ENCODE measurements at places on chromosomes 6 and 20.

GRCh38 chr20:24206995-24207394, 218.4 kb upstream of the GGTLC1 start:
- H3K4me1 ChIP-seq: peaks cover 2% of the 10 kb centered on the region
- no peak overlapping the region for H3K4me3 ChIP-seq
- no peaks in the 10 kb centered on the region for H3K36me3 ChIP-seq
- DNase-seq: no peak
- H3K27ac ChIP-seq: no peak overlapping the region
- peaks cover 11% of the 10 kb centered on the region for H3K27me3 ChIP-seq

GRCh38 chr6:161677188-161677587, 403.3 kb upstream of the AGPAT4 start:
- H3K27ac ChIP-seq: no peak overlapping the region
- H3K36me3 ChIP-seq: no peaks in the 10 kb centered on the region
- DNase-seq: no peak

GRCh38 chr6:112288475-112288874, 34.1 kb upstream of the LAMA4 start:
- no peak overlapping the region for H3K4me3 ChIP-seq
- peaks cover 65% of the 10 kb centered on the region for H3K27me3 ChIP-seq
- peaks cover 12% of the 10 kb centered on the region for H3K4me1 ChIP-seq

DNA sequence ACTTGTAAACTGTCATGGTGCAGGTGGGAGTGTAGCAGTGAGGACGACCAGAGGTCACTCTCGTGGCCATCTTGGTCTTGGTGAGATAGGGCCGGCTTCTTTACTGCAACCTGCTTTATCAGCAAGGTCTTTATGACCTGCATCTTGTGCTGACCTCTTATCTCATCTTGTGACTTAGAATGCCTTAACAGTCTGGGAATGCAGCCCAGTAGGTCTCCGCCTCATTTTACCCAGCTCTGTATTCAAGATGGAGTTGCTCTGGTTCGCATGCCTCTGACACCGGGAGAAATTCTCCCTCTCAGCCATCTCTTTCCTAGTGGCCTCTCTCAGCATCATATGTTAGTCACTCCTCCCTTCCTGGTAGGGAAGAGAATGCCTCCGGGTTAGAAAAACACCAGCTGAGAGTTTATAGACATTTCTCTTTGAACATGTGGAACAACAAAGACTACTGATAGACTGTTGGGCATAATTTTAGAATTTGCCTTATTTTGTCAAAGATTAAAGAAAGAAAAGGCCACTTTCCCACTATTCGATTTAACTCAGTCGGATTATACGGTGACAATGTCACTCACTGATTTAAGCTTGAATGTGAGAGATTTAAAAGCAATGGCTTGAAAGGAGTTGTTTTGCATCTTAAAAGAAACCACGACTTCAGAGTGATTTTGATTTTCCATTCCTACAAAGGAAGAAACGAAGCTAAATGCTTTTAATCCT, 67.9 kb upstream of the SNX9 start:
- peaks cover 58% of the 10 kb centered on the region for H3K27me3 ChIP-seq
- no peak for DNase-seq
- H3K4me1 ChIP-seq: peaks cover 14% of the 10 kb centered on the region
- H3K36me3 ChIP-seq: no peaks in the 10 kb centered on the region
- no peak overlapping the region for H3K27ac ChIP-seq

- no peaks in the 10 kb centered on the region for H3K4me1 ChIP-seq
- no peak for DNase-seq
- no peaks in the 10 kb centered on the region for H3K27me3 ChIP-seq
- H3K36me3 ChIP-seq: no peaks in the 10 kb centered on the region
- no peak overlapping the region for H3K27ac ChIP-seq
- H3K4me3 ChIP-seq: no peak overlapping the region
Measured at GRCh38 chr6:104418125-104418524, 441.6 kb downstream of the HACE1 start.

DNA sequence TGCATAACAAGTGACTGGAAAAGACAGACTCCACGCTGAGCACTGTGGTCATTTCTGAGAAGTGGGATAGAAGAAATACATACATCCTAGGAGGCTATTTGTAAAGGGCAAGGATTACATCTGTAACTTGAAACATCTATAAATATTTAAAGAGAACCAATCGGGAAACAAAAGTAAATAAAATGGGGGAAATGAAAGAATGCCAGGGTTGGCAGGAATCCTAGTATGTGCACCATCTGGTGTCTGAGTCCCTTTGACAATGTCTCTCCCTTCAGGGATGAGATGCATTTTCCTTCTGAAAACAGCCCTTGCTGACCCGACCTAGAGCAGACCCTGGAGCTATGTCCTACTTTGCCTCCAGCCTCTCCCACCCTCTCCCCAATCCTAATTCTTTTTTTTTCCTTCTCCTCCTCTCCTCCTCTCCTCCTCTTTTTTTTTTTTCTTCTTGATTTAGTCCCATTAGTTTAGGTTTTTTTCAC, 53.2 kb downstream of the VSTM2L start:
- H3K36me3 ChIP-seq: no peaks in the 10 kb centered on the region
- H3K27ac ChIP-seq: no peak overlapping the region
- H3K27me3 ChIP-seq: peaks cover 13% of the 10 kb centered on the region
- DNase-seq: no peak

DNA sequence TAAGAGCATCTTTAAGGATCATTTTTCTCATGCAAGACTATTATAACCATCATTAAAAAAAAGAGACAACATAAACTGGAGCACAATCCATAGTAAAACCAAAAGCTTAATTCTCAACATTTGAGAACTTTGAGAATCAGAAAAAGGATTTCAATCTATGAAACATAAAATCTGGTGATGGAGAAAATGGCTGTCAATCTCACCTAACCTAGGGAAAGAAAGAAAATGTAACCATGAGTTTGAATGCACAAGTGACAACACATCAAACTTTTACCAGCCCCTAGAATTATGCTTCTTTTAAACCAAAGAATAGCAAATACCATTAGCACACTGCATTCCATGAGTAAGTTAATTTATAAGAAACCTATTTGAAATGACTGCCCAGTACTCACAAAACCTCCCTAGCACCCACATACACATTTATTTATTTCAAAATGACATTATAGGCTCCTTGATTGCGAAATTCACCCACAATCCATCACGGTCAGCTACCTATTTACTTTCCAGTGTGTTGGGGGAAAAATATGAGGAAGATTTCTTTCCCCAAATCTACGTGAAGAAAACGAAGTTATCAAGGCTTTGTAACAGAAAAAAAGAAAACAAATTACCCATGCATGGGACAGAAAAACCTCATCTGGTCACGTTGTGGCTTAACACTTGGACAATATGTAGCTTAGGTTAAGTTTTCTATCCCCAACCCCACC, 828 bp downstream of the ASCC3 start:
- peak overlapping the region; percentile 100 for H3K4me3 ChIP-seq
- peak overlapping the region; percentile 100 for H3K27ac ChIP-seq
- H3K27me3 ChIP-seq: peaks cover 3% of the 10 kb centered on the region
- DNase-seq: no peak
- peaks cover 18% of the 10 kb centered on the region for H3K36me3 ChIP-seq

GRCh38 chr6:30882204-30882758, 2.0 kb upstream of the DDR1 start:
- no peak for DNase-seq
- H3K4me3 ChIP-seq: no peak overlapping the region
- peaks cover 21% of the 10 kb centered on the region for H3K4me1 ChIP-seq

DNA sequence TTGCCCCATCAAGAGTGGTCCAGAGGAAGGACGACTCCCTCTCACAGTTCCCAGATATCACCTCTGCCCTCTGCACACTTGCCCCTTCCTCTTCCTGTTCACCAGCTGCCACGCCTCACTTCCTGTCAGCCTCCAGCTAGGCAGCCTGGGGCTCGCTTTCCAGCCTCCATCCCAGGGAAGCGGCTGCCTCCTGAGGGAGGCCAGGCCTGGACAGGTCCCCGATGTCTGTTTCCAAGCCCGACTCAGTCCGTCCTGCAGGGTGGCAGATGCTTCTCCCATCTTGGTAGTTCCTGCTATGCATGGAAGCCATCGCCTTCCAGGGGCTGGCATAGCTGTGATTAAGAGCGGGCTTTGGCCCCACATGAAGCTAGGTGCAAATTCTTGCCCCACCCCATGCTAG, 233.5 kb upstream of the PMEPA1 start:
- no peak for DNase-seq
- H3K4me1 ChIP-seq: no peaks in the 10 kb centered on the region
- H3K27me3 ChIP-seq: no peaks in the 10 kb centered on the region
- H3K4me3 ChIP-seq: no peak overlapping the region

DNA sequence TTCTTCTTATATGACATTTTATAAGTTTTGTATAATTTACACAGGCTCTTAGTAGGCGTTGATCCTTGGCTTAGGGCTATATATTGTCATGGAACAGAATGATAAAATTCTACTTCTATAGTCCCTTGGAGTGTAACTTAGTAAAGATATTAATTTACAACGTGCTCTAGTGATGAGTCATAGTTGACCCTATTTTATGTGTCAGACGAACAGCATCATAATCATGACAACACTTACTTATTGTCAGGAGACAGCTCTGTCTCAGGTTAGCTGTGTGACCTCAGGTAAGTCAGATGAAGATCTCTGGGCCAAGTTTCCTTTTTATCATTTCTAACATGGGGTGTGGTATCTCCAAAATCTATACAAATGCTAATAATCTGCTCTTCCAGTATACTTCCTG, 473.5 kb downstream of the UTRN start:
- H3K36me3 ChIP-seq: peaks cover 31% of the 10 kb centered on the region
- H3K4me1 ChIP-seq: no peaks in the 10 kb centered on the region
- no peak for DNase-seq
- H3K27me3 ChIP-seq: no peaks in the 10 kb centered on the region
- H3K4me3 ChIP-seq: no peak overlapping the region

DNA sequence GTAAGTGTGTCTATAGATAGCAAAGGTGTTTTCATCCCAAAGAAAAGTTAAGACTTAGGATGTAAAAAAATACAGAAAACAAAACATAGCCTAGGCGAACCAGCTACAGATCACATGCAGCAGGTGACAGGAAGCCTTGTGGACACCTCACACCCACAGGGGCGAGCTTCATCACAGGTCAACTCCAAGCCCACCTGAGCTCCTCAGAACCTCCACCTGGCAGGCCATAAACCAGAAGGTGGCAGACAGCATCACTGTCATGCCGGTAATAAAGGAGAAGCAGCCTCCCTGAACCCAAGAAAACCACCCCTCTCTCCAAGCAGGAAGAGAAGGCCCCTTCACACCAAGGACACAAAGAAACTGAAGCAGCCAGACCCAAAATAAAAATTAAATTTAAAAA, 1.0 kb downstream of the RALGAPA2 start:
- peaks cover 34% of the 10 kb centered on the region for H3K4me1 ChIP-seq
- H3K27ac ChIP-seq: peak overlapping the region; percentile 92
- peaks cover 13% of the 10 kb centered on the region for H3K36me3 ChIP-seq
- no peak for DNase-seq

DNA sequence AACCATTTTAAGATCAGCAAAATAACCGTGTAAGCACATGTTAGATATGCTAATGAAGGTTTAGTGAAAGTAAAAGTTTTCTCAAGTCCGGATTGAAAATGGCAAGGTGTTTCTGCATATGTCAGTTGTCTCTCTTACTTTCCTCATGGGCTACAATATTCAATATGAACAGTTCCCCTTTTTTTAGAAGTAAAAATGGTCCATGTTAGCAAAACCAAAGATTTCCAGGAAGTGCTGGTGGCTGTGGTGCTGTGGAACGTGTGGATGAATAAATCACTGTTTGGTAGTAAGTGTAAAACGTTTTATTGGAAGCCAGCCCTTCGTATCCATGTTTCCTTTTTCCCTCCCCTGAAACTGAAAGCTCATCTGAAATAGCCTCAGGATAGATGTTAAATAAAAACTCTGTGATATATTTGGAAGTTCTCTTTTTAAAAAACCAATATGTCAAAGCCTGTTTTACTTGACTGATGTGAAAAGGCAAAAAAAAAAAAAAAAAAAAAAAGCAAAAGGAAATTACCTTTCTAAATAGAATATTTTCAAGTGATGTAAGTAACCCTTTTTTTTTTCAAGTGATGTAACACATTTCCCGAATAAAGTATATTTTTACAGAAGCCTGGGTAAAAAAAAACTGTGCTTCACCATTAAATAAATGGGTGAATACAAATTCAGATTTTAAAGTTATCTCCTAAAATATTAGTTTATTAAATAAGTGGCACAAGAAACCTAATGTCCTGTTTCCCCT, 41.9 kb downstream of the PLEKHG1 start:
- H3K36me3 ChIP-seq: no peaks in the 10 kb centered on the region
- H3K27me3 ChIP-seq: peaks cover 26% of the 10 kb centered on the region
- no peak for DNase-seq
- no peak overlapping the region for H3K27ac ChIP-seq
- H3K4me3 ChIP-seq: no peak overlapping the region
- peaks cover 2% of the 10 kb centered on the region for H3K4me1 ChIP-seq

GRCh38 chr20:17938871-17939619, 29.5 kb downstream of the SNX5 start:
- peak; percentile 45 for DNase-seq
- no peak overlapping the region for H3K4me3 ChIP-seq
- H3K27ac ChIP-seq: peak overlapping the region; percentile 74

GRCh38 chr20:52312132-52312729, 120.7 kb upstream of the ZFP64 start:
- H3K27ac ChIP-seq: no peak overlapping the region
- H3K27me3 ChIP-seq: peaks cover 1% of the 10 kb centered on the region
- no peaks in the 10 kb centered on the region for H3K36me3 ChIP-seq
- peak; percentile 10 for DNase-seq
- H3K4me3 ChIP-seq: no peak overlapping the region

DNA sequence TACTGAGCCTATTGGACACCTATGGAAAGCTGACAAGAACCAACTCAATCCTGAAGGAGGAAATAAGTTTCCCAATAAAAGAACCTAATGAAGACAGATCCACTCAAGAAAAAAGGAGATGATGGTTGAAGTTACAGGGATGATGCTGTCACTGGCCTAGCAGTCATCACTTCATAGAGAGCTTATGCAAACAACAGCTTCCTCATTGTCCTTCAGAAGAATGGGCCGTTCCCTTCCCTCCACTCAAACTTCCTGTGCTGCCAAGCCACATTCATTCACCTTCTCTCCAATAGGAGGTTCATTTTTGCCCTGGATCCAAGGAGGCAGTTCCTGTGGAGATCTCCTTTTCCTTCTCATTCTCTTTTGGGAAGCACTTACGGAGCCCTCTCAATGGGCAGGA, 13.8 kb upstream of the PM20D2 start:
- no peak overlapping the region for H3K27ac ChIP-seq
- no peaks in the 10 kb centered on the region for H3K36me3 ChIP-seq
- no peaks in the 10 kb centered on the region for H3K4me1 ChIP-seq
- H3K4me3 ChIP-seq: no peak overlapping the region
- H3K27me3 ChIP-seq: peaks cover 4% of the 10 kb centered on the region

- no peak overlapping the region for H3K4me3 ChIP-seq
- no peak overlapping the region for H3K27ac ChIP-seq
- H3K4me1 ChIP-seq: no peaks in the 10 kb centered on the region
- no peaks in the 10 kb centered on the region for H3K27me3 ChIP-seq
Measured at GRCh38 chr6:147711476-147711875, 203.0 kb downstream of the SAMD5 start.

Data from T-helper 2 cell treated with Interferon-gamma antibody and Interleukin-4, amounts not matched to agents 5 μg/mL and 100 μg/mL, for 36 hours (primary cell).